ENCODE measurements at places on chromosomes 12 and 14.
A peak's percentile ranks its signal among the peaks of the same experiment; 100 is the strongest.

GRCh38 chr12:127146991-127147718, 1119.8 kb upstream of the TMEM132C start:
- H3K4me3 ChIP-seq, result no peak overlapping the region
- no peak for DNase-seq
- no peaks in the 10 kb centered on the region for H3K36me3 ChIP-seq
- no peaks in the 10 kb centered on the region for H3K27me3 ChIP-seq
- H3K4me1 ChIP-seq, result peaks cover 20% of the 10 kb centered on the region

GRCh38 chr14:42004321-42004720, 397.6 kb downstream of the LRFN5 start:
- no peak overlapping the region for H3K27ac ChIP-seq
- no peaks in the 10 kb centered on the region for H3K4me1 ChIP-seq
- no peak overlapping the region for H3K4me3 ChIP-seq

DNA sequence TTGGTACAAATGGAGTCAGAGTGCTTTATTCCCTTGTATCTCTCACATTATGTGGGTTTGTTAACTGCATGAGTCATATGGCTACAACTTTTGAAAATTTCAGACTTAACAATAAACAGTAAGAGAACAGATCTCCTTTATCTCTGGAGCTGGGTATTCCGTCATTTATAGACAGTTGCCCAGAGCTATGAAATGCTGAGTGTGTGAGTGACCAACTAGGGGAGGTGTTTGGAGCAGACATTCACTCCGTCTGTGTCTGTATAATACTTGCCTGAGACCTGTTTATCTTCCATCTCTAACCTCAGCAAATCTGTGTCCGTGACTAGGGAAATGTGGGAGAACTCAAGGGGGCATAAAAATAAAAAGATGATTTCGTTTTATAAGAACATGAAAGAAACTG, 279.9 kb upstream of the FAR2 start:
- no peak for DNase-seq
- no peaks in the 10 kb centered on the region for H3K36me3 ChIP-seq
- no peak overlapping the region for H3K4me3 ChIP-seq
- H3K27me3 ChIP-seq, result peaks cover 1% of the 10 kb centered on the region
- H3K27ac ChIP-seq, result no peak overlapping the region
- H3K4me1 ChIP-seq, result peaks cover 4% of the 10 kb centered on the region

- no peaks in the 10 kb centered on the region for H3K36me3 ChIP-seq
- no peaks in the 10 kb centered on the region for H3K4me1 ChIP-seq
- no peaks in the 10 kb centered on the region for H3K27me3 ChIP-seq
- no peak overlapping the region for H3K4me3 ChIP-seq
- no peak for DNase-seq
Measured at GRCh38 chr12:4210183-4210582, 63.4 kb upstream of the CCND2 start.

DNA sequence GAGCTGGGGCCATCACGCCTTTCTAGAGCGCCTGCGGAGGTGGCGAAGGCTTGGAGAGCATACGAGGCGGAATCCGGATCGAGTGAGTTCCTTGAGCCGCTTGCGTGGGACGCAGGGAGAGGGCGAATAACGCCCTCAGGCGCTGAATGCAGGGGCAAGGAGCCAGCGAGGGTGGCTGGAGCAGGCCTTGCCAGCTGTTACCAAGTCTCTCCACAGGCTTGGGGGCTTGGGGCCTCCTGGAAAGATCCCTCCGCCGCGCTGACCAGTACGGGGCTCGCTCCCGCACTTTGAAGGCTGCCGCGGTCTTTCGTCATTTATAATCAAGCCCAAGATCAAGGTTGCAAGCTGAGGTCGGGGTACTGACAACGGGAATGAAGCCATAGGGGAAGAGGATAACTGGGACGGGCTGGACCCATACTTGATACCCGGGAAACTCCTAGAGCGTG, 1.2 kb downstream of the FLRT2 start:
- DNase-seq, result no peak
- H3K4me3 ChIP-seq, result peak overlapping the region; percentile 75
- H3K27ac ChIP-seq, result no peak overlapping the region
- peaks cover 66% of the 10 kb centered on the region for H3K27me3 ChIP-seq
- no peaks in the 10 kb centered on the region for H3K36me3 ChIP-seq

GRCh38 chr14:92519246-92520101, 5.9 kb downstream of the RIN3 start:
- no peak for DNase-seq
- no peak overlapping the region for H3K27ac ChIP-seq
- no peaks in the 10 kb centered on the region for H3K36me3 ChIP-seq

GRCh38 chr12:69252033-69252432, 12.7 kb downstream of the CPSF6 start:
- H3K27ac ChIP-seq, result no peak overlapping the region
- no peak overlapping the region for H3K4me3 ChIP-seq
- H3K4me1 ChIP-seq, result no peaks in the 10 kb centered on the region
- DNase-seq, result no peak
- no peaks in the 10 kb centered on the region for H3K27me3 ChIP-seq

GRCh38 chr12:93582351-93582750, 9.9 kb downstream of the SOCS2 start:
- DNase-seq, result no peak
- no peak overlapping the region for H3K27ac ChIP-seq
- H3K27me3 ChIP-seq, result no peaks in the 10 kb centered on the region
- peaks cover 18% of the 10 kb centered on the region for H3K4me1 ChIP-seq
- H3K36me3 ChIP-seq, result no peaks in the 10 kb centered on the region

DNA sequence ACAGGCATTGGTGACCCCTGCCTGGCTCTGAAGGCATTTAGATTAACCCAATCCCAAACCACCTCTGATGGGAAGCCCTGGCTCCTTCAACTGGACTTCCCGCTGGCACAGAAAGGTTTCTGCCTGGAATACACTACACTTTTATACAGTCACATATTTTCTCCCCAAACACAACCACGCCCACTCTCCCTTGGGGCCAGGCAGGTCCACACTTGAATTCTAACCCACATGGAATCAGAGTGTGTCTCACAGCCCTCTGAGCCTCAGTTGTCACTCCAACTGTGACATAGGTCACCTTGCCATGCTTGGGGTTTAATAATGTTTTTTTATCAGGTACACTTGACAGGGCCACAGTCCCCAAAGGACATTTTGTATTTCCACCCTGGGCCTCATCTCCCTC, 368.6 kb downstream of the BCL11B start:
- H3K4me3 ChIP-seq, result no peak overlapping the region
- H3K27me3 ChIP-seq, result peaks cover 2% of the 10 kb centered on the region
- no peak overlapping the region for H3K27ac ChIP-seq
- DNase-seq, result no peak
- H3K36me3 ChIP-seq, result no peaks in the 10 kb centered on the region

DNA sequence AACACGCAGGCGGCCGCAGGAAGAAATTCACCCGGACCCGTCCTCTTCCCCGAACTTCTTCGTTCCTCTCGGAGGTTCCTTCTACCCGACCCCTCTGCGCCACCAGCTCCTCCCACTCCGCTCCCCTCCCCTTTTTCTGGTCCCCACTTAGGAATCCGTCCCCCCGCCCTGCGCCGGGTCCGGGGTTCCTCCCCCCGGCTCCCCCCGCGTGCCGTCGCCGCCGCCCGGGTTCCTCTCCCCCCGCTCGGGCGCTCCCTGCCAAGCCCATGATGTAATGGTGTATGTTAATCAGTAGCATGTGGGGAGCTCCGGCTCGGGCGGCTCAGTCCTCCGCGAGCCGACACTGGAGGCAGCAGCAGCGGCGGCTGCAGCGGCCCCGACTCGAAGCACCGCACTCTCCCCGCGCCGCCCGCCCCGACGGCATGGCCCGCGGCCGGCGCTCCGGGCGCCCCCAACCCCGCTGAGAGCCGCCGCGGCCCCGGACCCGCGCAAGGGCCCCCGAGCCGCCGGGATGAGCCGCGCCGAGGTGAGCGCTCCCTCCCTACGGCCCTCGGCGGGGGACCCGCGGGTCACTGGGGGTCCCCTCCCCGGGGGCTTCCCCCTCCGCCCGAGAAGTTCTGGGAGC, 1.0 kb upstream of the SAMD4A start:
- DNase-seq, result no peak
- H3K27ac ChIP-seq, result no peak overlapping the region
- H3K4me3 ChIP-seq, result peak overlapping the region; percentile 62
- H3K36me3 ChIP-seq, result no peaks in the 10 kb centered on the region

DNA sequence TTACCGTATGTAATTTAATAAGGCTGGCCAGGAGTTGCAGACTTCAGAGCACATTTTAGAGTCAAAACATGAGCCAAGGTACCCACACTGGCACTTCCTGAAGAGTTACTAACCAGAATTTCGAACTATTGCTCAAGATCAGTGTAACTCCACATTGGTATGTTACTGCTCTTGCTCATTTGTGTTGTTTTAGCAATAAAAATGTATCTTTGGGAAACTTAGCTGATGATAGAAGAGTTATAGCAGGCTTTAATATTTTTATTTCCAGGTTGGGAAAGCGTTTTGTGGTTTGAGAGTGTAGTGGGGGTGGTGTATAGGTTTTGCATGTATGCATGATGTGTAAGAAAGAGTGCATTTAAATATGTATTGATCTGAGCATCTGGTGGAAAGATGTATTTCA, 96.6 kb downstream of the SCN8A start:
- no peak overlapping the region for H3K4me3 ChIP-seq
- no peak overlapping the region for H3K27ac ChIP-seq
- H3K4me1 ChIP-seq, result no peaks in the 10 kb centered on the region
- DNase-seq, result no peak
- peaks cover under 1% of the 10 kb centered on the region for H3K27me3 ChIP-seq

DNA sequence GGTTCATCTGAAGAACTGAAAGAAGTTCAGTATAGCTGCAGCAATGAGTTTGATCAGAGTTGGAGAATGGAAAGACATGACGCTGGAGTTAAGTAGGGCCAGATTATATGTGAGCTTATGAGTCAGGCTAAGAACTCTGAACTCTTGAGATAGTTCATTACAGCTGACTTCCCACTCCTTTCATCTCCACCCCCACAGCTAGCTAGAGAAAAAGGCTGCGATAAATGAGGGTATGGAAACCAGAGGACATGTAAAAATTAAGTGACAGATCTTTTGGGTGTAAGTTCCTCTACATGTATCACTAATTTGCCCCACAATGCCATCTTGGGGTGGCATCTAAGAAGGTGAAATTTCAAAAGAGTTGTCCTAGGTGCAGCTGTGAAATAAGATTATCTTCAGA, 28.6 kb downstream of the PYM1 start:
- no peak for DNase-seq
- no peak overlapping the region for H3K4me3 ChIP-seq
- H3K27ac ChIP-seq, result no peak overlapping the region
- no peaks in the 10 kb centered on the region for H3K4me1 ChIP-seq

GRCh38 chr12:119296535-119296934, 38.0 kb upstream of the CCDC60 start:
- H3K36me3 ChIP-seq, result no peaks in the 10 kb centered on the region
- H3K4me1 ChIP-seq, result no peaks in the 10 kb centered on the region
- no peak overlapping the region for H3K27ac ChIP-seq
- H3K4me3 ChIP-seq, result no peak overlapping the region
- no peak for DNase-seq

- no peak for DNase-seq
- no peaks in the 10 kb centered on the region for H3K36me3 ChIP-seq
- no peaks in the 10 kb centered on the region for H3K4me1 ChIP-seq
- no peaks in the 10 kb centered on the region for H3K27me3 ChIP-seq
Measured at GRCh38 chr14:97602438-97603117, 805.4 kb downstream of the VRK1 start.

DNA sequence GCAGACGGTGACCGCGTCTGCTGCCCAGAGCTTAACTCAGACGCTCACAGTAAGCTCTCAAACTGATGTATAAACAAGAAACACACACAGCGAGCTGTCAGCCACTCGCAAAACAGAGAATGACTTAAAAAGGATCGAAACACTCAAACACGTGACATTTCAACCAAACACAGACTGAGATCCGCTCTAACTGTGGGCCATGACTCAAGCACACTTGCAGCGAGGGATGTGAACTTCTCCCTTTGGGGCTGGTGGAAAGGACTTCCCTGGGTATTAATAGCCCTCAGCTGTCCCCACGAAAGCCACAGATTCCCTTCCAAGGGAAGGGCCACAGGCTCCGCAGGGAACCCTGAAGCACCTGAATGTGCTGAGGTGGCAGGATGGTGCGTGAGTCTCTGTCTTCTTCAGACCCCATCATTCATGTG, 29.1 kb downstream of the CCDC88C start:
- no peaks in the 10 kb centered on the region for H3K27me3 ChIP-seq
- H3K4me3 ChIP-seq, result no peak overlapping the region
- H3K4me1 ChIP-seq, result peaks cover 19% of the 10 kb centered on the region
- H3K36me3 ChIP-seq, result no peaks in the 10 kb centered on the region

DNA sequence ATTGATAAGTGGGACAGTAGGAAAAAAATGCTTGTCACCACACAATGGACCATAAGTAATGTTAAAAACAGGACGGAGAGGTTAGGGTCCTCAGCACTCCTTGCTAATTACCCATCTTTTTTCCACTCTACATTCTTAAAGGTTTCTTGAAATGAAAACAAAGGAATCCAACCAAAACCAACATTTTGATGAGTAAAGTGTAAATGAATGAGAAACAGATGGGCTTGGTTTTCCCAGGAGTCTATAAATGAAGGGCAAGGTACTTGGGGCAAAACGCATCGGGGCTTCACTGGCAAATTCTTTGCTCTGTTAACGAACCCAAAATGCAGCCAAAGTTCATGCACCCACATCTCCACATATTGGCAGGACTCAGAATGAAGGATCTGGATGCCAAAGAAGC, 129.2 kb upstream of the BMP4 start:
- no peak overlapping the region for H3K4me3 ChIP-seq
- H3K27me3 ChIP-seq, result no peaks in the 10 kb centered on the region
- H3K4me1 ChIP-seq, result no peaks in the 10 kb centered on the region
- H3K36me3 ChIP-seq, result no peaks in the 10 kb centered on the region
- no peak for DNase-seq

DNA sequence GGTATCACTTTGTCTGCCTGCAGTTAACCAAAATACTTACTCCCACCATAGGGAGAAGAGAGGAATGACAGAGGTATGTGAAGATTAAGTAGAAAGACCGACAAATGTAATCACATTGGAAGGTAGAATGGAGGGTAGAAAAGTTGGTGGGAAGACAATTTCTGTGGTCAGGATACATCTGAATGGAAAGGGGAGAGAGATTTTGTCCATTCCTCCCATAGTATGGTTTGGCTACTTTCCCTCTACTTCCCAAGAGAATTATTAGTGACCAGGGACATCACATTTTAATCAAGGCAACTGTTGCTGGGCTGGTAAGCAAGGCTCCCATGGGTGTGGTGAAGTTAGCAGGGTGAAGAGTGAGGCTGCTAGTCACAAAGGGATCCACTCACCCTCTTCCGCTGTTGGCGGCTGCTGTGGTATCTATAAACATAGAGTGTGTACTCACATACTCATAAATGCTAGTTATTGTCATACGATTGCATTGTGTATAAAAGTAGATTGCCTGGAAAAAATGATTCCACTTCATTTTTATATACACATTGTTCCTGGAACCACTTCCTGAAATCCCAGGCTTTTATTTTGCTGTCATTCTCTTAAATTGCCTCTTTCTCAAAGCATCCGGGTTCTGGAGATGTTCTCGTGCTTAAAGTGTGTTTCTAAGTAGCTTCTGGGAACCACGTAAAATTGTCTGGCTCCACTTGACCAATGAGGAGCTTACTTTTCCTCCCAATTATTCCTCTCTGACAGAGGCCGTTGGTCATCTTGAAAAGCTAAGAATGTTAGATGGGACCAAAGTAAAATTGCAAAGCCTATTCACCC, 413.1 kb downstream of the ZFP36L1 start:
- H3K4me3 ChIP-seq, result no peak overlapping the region
- H3K27ac ChIP-seq, result no peak overlapping the region
- H3K27me3 ChIP-seq, result no peaks in the 10 kb centered on the region
- DNase-seq, result no peak

GRCh38 chr14:64591809-64592208, 42.0 kb downstream of the PPP1R36 start:
- H3K27ac ChIP-seq, result no peak overlapping the region
- no peaks in the 10 kb centered on the region for H3K27me3 ChIP-seq
- DNase-seq, result no peak
- no peak overlapping the region for H3K4me3 ChIP-seq
- no peaks in the 10 kb centered on the region for H3K36me3 ChIP-seq

Measured in H1 (cell line).